ENCODE measurements at places on chromosomes 3 and 15.

DNA sequence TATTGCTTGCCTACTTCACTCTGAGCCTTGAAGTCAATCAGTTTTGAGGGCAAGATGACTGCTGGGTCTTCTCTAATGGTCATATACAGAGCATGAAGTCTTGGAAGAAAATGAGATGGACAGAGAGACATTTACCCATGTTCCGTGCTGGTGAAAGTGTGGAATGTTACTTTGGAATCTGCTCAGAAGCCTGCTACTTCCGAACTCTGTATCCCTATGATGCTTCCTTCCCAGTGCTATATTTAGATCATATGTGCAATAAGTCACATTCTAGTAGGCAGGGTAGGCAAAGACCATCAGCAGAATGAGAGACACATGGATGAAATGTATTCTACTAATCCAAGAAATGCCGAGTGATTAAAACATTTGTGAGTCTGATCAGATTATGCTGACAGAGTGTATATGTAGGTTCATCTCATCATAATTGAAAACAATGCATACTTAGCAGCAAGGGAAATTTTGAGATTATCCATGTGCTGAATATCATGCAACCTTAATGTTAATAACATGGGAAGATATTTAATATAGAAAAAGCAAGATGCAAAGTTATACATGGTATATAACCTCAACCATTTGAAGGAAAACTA is 60.5 kb downstream of the RAB7A start:
- no peak for DNase-seq

GRCh38 chr3:168671091-168671490 is 575.4 kb upstream of the GOLIM4 start:
- DNase-seq, result no peak

DNA sequence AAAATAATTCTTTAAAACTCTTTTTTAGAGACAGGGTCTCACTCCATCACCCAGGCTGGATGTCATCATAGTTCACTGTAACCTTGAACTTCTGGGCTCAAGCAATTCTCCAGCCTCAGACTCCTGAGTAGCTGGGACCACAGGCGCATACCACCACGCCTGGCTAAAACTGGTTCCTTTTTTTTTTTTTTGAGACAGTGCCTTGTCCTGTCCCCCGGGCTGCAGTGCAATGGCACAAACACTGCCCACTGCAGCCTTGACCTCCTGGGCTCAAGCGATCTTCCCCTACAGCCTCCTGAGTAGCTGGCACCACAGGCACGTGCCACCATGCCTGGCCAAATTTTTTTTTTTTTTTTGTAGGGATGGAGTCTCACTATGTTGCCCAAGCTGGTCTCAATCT is 23.7 kb upstream of the FURIN start:
- DNase-seq, result no peak

DNA sequence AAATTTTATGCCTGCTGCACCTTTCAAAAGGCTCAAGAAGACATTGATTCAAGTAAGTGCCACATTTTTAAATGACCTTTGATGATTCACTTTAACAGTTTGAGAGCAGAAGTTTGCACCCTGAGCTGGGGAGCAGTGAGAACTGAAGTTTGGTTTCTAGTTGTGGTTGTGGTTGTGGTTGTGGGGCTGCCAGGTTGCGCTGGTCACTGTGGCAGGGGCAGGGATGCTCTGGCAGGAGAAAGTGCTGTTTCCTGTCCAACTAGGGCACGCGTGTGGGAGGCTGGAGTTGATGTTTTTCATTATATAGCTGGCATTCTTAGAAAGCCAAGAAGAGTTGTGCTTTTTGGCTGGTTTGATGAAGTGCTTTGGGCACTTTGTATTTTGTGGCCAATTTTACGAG is 339.7 kb upstream of the NR2F2 start:
- DNase-seq, result peak; percentile 35

GRCh38 chr3:134163096-134163495 is 87.6 kb downstream of the RYK start:
- no peak for DNase-seq

GRCh38 chr3:171607452-171607851 is 147.2 kb upstream of the TNIK start:
- DNase-seq, result no peak

- no peak for DNase-seq
Observed at GRCh38 chr3:15384510-15385237, 42.7 kb downstream of the METTL6 start.

DNA sequence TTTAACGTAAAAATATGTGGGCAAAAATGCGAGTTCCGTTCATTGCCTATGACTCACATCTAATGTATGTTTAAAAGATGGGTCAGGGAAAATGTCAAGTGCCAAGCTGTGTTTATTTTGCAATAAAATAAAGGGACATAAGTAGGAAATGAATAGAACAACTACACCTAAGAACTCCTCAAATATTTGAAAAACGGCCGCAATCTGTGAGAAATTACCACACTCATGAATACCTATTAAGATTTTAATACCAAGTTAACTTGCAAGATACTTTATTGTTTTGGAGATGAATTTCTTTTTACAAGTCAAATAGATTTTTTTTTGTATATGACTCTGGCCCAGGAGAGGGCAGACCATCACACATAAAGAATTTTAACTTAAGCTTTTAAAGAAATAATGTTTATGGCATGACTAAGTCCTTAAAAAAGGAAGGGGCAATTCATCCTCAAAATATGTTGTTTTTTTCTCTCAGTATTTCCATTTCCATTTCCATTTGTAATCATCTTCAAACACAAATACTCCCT is 152.7 kb downstream of the SUCNR1 start:
- DNase-seq, result no peak

GRCh38 chr3:72210261-72210660 is 425.3 kb upstream of the PROK2 start:
- no peak for DNase-seq

DNA sequence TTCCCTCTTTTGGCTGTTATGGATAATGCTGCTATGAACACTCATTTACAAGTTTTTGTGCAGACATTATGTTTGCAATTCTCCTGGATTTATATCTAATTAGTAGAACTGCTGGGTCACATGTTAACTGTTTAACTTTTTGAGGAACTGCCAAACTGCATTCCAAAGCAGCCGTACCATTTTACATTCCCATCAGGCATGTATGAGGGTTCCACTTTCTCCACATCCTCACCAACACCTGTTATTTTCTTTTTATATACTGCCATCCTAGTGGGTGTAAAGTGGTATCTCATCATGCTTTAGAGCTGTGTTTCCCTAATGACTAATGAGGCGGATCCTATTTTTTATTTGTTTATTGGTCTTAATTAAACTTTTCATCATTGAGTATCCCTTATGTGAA is 9.2 kb downstream of the KPNA4 start:
- no peak for DNase-seq

DNA sequence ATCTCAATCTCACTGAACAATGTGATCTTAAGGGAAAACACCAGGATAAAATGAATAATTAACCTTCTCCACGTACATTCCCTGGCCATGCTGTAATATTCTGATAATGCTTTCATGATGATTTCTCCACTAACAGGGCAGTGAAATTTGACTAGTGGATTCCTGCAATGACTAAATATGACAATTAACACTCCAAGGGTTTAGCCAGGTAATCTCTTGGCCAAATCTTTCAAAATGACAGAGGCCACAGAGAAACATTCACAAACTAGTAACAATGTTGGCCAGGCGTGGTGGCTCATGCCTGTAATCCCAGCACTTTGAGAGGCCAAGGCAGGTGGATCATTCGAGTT is 31.7 kb upstream of the ST8SIA2 start:
- DNase-seq, result no peak

DNA sequence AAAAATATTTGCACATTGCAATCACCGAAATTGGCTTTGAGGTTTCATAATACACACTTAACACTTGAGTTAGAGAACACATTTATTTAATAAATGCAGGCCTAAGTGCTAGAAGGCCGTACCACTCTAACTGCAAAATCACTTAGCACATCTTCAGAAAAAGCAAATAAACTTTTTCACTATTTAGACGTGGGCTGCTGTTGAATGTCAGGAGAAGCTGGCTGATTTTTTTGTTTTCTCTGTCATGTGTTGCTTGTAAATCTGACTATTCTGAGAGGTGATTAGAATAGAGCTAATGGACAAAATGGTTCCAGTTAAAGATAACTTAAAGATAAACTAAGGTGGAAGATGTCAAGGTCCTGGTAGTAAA is 265.1 kb downstream of the FOXP1 start:
- no peak for DNase-seq

DNA sequence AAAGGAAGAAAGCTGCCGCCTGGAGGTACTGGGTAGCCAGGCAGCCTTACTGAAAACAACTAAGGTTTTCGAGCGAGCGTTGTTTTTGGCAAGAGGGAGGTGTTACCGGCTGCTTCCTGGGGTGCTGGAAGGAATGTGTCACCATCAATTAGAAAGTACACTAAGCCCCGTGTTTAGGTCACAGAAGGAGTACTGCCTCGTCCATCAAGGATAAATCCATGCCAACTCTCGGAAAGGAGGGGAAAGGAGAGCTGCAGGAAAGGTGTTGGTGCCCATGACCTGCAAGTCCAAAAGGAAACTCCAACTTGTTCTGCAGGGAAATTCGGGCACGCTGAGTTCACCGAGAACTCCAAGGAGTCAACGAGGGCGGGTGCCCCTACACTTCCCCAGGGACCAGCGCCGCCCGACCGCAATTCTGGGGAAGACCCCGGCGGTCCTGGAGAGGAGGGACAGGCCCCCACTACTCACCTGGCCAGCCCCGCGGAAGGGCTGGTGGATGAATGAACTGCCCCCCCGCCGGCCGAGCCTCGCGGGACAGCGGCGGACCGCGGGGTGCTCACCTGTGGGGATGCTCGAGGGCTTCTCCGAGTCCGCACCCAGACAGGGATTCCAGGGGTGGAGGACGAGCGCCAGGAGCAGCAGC is 542 bp downstream of the PLOD2 start:
- peak; percentile 82 for DNase-seq

GRCh38 chr15:41656188-41656587 is 4.0 kb upstream of the MGA start:
- DNase-seq, result no peak

GRCh38 chr15:40016224-40016865 is 22.6 kb downstream of the SRP14 start:
- no peak for DNase-seq

DNA sequence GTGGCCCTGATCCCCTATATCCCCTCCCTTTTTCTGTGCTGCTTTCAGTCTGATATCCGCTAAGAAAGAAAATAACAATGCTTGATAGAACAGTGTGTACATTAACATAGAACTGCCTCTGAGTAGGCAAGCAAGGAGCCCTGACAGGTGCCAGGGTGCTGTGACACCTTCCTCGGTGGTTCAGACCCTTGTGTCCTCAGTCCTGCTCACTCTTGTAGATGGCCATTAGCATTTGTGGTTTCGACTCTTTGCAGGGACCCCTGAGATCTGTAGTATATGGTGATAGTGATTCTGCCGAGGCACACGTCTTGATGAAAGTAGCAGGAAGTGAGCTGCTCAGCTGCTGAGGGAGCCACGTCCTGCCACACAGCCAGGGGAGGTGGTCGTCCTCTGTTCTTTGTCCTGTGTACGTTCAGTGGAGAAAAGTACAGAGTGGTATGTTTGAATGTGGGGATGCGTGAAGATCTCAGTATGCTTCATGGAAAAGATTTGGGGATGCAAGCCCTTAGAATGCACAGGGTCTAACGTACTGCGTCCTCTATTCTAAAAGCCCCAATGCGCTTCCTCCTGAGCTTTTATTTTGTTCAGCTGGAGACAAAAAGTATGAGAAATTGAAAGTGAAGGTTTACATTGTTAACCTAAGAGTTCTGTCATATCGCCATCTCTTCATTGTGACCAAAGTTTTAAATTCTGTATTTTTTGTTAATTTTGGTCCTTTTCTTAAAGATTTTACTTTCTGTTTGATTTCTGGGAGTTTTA is 35.4 kb downstream of the PXYLP1 start:
- DNase-seq, result no peak

DNA sequence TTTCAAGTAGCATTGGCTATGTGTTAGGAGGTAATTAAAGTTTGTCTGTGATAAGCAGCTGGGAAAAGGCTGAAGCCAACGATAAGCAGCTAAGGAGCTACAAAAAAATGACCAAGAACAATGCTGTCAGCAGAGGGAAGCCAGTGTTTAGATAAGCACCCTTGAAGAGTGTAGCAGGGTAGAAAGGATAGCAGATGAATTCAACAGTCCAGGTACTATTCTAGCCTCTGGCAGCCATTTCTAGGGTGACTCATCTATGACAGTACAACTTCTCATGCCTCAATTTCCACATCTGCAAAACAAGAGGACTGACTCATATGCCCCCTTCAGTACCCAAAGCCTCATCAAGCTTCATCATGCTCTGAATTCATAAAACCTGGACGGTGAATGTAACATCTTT is 617.6 kb upstream of the UBE2E2 start:
- no peak for DNase-seq

GRCh38 chr3:55367384-55367783 is 119.7 kb downstream of the WNT5A start:
- no peak for DNase-seq

DNA sequence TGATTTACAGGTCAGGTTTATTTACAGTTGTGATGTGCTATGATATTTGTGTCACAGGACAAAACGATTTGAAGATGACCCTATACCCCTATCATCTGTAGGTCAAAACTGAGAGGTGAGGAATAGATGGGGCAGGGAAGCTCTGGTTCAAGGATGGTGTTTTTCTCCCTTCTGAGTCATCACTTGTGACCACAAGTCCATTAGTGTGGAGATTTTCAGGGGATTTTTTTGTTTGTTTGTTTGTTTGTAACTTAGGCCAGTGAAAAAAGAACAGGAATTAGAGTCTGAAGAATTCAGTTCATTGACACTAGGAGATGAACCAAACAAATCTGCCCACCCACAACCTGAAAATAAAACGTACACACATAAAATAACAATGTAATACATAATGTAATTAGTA is 62.7 kb upstream of the FAM98B start:
- DNase-seq, result no peak
